ENCODE measurements at places on chromosomes 5 and 9.

DNA sequence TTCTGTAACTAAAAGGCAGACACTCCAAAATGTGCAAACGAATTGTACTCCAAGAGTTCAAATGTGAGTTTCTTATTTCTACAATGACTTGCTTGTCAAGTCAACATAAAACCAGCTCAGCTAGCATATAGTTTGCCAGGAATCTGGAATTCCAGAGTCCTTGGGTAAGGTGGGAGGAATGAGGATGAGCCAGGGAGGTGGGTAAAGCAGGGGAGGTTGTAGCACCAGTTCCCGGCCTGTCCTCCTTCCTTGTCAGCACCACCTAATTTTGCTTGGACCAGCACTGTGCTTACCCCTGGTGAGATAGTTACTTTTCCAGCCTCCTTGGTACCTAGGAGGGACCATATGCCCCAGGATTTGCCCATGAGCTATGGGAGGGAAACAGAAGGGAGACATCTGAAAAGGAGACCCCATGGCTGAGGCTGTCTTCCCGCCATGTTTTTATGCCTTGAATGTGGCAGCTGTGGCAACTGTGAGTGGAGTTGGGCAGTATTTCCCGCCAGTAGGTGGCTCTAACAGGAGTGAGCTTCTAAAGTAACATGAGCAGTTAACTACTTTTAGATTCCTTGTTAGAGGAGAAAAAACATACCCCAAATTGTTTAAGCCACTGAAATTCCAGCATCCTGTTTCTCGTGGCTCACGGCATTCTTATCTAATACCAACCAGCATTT lies 302.5 kb downstream of the TENT4A start:
- DNase-seq = no peak

GRCh38 chr9:111890334-111890733 lies 6.3 kb upstream of the UGCG start:
- no peak for DNase-seq

GRCh38 chr9:133715866-133716563 lies 22.1 kb downstream of the SARDH start:
- DNase-seq = no peak

DNA sequence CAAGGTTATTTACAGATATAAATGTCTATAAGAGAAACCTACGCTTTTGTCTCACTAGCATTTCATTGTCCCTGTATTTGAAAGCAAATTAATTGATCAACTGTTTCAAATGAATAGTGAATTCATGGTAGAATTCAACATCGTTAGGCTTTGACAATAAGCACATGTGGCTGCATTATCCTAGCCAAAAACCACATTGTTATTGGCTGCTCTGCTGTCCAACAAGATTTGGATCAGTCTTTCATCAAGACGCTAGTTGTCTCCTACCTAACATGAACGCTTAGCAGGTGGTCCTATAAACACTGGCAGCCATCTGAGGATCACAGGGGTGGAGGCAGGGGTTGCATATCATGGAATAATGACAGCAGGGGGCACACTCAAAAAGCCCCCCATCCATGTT lies 455.0 kb downstream of the CTNND2 start:
- DNase-seq = no peak

GRCh38 chr9:88990041-88990728 lies 1.1 kb upstream of the S1PR3 start:
- DNase-seq = no peak

DNA sequence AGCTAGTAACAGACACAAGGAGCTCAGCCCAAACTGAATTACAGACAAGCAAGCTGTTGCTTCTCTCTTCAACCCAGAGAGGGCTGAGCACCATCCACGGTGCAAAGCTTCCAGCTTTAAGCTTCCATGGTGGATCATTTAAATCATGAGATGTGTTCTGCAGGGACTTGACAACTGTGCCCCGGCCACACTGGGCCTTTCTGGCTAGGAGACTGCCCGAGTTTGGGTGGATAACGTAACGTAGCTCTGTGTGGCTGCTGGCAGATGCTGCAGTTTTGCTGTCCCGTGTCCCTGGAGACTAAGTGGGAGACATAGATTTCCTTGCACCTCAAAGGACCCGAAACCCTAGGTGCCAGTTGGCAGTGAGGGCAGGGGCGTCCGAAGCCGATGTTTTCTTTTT lies 234.0 kb downstream of the IRX2 start:
- no peak for DNase-seq

GRCh38 chr9:74772121-74772520 lies 115.6 kb downstream of the TRPM6 start:
- DNase-seq = no peak
